ENCODE measurements at places on chromosomes 13 and 19.

GRCh38 chr13:21212138-21212775 is 35.8 kb downstream of the MRPL57 start:
- DNase-seq = no peak

GRCh38 chr19:17794412-17794730 is 567 bp upstream of the B3GNT3 start:
- no peak for DNase-seq

DNA sequence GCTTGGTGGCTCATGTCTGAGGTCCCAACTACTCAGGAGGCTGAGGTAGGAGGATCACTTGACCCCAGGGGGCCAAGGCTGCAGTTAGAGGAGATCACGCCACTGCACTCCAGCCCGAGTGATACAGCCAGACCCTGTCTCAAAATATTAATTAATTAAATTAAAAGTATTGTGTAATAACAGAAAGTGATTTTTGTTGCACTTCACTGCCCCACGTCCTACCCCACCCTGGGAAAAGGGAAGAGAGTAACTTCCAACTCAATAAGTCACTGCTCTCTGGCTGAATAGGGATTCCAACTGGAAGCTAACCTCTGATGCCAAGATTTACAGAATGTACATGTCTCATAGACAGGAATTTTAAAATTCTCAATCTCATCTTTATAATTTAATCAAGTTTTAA is 47.2 kb downstream of the ZNF611 start:
- DNase-seq = no peak

DNA sequence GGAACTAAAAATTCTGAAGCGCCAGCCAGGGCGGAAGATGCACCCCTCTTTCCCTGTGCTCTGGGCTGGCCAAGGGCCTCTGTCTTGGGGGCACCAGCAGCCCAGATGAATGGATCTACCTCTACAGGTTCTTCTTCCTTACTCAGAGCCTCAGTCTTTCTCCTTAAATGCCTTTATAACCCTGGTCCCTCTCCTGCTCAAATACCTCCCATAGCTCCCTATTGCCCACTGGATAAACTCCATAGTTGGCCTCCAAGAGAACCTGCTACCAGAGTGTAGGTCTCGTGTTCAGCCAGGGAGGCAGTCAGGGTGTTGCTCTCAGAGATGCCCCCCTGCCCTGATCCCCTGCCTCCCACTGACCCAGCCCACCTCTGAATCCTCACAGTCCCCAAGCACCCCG is 30.5 kb downstream of the OR10H4 start:
- DNase-seq = no peak

DNA sequence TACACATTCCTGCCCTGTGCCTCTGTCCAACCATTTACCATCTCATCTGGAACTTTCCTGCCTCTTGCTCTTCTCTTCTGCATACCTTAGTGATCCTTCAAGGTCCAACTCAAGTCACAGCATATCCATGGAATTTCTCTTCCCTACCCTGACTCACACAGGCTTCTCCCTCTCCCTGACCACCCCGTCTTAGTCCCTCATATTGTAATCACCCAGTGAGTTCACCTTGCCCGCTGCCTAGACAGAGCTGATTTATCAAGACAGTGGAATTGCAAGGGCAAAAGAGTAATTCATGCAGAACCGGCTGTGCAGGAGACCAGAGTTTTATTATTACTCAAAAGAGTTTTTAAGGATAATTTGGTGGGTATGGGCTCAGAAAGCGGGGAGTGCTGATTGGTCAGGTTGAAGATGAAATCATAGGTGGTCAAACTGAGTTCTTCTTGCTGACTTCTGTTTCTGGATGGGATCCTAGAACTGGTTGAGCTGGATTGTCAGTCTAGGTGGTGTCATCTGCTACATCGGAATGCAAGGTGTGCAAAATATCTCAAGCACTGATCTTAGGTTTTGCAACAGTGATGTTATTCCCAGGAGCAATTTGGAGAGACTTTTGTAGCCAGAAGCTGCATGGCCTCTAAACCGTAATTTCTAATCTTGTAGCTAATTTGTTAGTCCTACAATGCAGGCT is 67.2 kb downstream of the HSPH1 start:
- no peak for DNase-seq

- DNase-seq = no peak
These were observed 658 bp downstream of the SIN3B start for GRCh38 chr19:16829822-16830289.

DNA sequence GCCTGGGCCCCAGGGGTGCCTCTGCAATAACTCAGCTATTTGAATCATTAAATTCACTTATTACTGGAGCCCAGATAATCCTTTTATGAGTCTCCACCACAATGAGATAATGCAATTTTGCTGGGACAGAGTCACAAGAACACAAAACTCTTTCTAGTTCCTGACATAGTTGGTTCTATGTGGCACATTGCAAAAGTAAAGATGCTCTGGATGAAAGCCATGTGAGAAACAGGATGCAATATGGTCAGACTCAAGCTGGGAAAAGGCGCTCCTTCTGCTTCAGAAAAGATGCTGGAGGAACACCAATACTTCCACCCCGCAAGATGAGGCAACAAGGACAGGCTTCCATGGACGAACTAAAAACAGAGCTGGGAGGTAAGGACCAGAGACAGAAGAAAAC is 5.7 kb downstream of the ANKRD27 start:
- DNase-seq = no peak

DNA sequence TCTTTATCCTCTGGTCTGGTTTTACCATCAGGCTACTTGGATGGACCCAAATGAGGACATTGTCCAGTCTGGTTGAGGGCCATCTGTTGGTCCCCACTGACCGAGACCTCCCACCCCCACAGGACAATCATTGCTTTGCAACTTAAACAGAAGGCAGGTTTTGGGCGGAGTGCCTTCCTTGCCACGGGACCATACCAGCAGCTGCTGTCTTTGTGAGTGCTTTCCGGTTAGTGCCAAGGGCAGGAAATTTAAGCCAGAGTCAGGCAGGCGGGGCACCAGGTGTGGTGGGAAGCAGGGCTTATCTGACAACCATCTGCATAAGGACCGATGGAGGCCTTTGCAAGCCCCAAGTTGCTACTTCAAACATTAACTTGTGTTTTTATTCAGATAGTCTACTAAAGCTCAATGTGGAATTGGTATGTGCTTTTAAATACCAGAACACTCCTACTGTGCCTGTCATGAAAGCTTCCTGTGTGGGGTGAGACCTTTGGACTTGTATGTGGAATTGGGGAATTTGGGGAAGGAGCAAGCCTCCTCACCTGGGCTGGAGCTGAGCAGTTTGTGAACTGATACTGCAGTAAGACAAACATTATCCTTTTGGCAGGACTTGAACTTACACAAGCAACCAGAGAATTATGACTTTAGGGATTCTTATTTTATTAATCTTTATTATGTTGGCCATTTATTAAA is 39.3 kb upstream of the UBE2L5 start:
- no peak for DNase-seq

- no peak for DNase-seq
These were observed 38.0 kb downstream of the RCBTB2 start for GRCh38 chr13:48494874-48495273.

- no peak for DNase-seq
These were observed 16.2 kb downstream of the TEX29 start for GRCh38 chr13:111336666-111337065.

GRCh38 chr19:55005684-55006488 is 32.2 kb downstream of the GP6 start:
- DNase-seq = no peak

GRCh38 chr13:103443604-103444003 is 377.4 kb upstream of the SLC10A2 start:
- no peak for DNase-seq

DNA sequence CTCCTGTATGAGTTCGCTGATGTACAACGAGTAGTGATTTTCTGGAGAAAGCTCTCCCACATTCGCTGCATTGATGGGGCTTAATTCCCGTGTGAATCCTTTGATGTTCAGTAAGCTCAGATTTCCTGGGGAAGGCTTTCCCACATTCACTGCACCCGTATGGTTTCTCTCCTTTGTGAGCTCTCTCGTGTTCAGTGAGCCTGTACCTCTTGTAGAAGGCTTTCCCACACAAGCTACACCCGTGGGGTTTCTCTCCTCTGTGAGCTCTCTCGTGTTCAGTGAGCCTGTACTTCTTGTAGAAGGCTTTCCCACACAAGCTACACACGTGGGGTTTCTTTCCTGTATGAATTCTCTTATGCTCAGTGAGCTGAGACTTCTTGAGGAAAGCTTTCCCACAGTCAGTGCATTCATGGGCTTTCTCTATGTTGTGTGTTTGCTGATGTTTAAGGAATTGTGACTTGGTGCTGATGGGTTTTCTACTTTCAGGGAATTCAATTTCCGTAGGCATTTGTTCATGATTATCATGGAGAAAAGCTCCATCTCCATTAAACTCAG is 3.5 kb upstream of the ZNF577 start:
- no peak for DNase-seq

- no peak for DNase-seq
These were observed 31.7 kb upstream of the ZNF507 start for GRCh38 chr19:32313569-32314265.

DNA sequence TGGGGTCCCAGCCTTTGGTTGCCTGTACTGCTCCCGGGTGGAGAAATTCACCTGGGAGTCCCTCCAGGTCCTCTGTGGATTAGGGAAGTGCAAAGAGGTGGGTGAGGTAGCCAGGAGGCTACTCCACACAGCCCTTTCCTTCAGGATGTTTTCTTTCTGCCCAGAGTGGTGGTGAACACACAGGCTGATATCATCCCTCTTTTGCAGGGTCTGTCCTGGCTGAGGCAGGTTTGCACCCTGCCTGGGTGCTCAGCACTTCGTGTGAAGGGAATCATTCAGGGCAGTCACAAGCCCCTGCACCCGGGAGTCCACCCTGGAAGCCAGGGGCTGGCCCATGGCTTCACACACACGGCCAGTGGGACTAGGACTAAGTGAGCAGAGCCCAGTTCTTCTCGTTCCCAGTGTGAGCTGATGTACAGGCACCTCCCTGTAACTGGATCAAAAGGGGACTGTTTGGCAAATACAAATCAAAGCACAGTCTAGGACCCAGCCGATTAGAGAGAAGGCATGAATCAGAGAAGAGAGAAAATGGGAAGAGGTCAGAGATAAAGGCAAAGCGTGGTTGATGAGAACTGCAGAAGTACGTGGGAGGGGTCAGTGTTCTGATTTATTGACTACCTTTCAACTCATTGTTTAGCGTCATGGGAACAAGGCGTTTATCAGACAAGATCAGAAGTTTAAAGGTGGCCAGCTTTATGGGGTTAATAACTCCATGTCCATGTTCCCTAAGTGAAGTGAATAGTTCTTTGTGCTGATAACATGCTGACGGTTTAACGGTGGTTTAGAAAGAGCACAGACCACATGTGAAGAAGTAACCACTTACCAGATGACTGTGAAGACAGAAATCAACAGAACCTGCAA is 30.4 kb upstream of the SPATA13 start:
- DNase-seq = no peak

DNA sequence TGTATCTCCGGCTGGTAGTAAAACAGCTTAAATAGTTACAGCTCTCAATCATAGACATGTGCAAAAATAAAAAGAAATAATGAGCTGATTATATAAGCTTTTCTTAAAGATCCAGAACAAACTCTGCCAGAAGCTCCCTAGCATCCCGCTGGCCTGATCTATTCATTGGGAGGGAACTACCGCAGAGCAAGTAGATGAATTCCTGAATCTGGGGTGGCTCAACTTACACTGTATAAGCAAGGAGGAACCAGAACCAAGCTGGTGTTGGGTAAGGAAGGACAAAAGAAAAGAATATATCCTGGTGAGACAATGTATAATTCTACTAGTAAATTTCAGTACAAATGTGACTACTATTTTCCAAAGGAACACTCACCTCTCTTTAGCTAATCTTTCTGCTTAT is 1122.2 kb downstream of the OLFM4 start:
- no peak for DNase-seq

DNA sequence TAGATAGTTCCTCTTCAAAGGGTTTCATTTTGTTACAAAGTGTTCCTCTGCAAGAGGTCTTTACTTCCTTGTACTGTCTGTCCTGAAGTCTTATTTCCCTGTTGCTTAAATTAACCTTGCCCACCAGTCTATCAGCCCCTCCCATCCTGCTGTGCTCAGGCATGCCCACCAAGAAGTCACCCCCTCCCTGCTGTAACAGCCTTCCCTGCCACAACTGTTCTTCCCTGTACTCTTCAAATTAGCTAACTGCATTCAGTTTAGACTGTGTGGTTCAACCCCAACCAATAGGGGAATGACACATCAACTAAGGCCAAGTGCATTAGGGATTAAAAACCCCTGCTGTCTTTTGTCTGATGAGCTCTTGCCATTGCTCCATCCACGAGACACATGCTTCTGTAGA is 34.4 kb upstream of the ZNF562 start:
- DNase-seq = no peak

DNA sequence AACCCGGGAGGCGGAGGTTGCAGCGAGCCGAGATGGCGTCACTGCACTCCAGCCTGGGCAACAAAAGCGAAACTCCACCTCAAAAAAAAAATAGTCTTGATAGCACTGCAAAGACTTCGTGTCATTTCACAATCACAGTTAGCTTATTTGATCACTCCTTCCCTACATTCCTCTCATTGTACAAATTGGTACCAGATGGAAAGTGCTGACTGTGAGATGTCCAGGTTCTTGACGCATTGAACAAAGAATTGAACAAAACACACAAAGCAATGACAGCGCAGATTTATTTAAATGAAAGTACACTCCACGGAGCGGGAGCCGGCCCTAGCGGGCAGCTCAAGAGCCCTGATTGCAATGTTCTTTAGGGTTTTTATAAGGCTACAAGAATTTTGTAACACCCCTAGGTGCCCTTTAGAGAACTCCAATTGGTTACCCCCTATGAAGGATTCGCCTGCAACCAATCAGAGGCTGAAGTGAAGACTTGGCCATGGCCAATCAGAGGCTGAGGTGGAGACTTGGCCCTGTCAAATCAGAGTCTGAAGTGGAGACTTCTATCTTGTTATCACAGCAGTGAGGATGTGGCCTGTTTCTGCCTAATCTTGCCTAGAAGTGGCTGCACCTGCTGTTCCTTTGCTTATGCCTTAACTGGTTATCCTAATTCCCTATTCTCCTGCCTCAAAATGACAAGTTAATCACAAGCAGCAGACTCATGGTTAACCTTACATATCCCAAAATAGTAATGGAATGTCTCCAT is 16.7 kb downstream of the ZNF556 start:
- DNase-seq = no peak

DNA sequence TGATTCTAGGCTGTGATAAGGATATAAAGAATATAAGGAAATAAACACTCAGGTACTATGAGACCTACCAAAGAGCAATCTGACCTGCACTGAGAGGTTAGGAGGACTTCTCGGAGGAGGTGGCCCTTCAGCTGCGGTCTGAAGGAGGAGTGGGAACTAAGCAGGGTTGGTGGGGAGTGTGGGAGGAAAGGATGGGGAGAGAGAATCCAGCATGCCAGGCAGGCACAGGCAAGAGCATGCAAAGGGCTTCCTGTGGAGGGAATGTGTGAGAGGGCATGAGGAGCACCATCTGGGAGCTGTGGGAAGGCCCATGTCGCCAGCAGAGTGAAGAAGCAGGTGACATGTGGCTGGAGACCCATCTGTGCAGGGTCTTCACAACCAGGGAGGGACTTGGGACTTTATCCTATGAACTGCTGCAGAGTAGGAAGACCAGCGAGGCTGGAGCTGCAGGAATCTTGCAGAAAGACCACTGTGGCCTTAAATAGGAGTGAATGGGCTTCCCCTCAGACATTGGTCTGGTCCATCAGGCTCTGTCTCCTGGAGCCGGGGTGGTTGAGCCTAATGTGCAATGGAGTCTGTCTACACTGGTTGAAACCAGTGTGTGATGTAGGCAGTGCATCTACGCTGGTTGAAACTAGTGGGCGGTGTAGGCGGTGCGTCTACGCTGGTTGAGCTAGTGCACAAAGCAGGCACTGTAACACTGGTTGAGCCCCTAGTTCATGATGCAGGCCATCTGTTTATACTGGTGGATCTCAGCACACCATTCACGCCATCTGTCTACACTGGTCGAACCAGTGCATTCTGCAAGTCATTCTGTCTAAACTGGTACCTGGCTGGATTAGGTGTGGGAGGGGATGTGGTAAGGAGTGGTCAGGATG is 6.4 kb downstream of the CHST8 start:
- no peak for DNase-seq
